ENCODE measurements at places on chromosomes 5 and 9.
A peak's percentile ranks its signal among the peaks of the same experiment; 100 is the strongest.

GRCh38 chr9:131627648-131628458 is 82.5 kb downstream of the PRRT1B start:
- no peak for DNase-seq

- DNase-seq, result no peak
Measured at GRCh38 chr9:79034583-79034982, 537.2 kb upstream of the TLE4 start.

DNA sequence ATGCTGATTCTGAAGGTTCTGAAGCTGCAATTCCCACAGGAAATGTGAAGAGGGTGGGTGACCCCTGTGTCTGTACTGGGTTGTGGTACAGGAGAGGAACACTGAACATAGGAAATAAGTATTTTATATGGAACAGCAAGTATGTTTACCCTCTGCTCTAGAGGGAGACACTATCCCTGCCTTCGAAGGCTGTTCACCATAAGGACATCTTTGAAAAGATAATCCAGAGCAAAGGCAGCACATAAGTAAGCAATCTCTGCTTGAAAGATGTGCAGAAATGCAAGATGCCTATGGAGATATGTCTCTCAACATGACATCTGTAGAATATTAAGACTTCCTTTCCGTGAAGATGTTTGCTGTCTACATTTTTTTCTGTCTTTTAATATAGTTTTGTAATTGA is 184.4 kb upstream of the EFNA5 start:
- no peak for DNase-seq

DNA sequence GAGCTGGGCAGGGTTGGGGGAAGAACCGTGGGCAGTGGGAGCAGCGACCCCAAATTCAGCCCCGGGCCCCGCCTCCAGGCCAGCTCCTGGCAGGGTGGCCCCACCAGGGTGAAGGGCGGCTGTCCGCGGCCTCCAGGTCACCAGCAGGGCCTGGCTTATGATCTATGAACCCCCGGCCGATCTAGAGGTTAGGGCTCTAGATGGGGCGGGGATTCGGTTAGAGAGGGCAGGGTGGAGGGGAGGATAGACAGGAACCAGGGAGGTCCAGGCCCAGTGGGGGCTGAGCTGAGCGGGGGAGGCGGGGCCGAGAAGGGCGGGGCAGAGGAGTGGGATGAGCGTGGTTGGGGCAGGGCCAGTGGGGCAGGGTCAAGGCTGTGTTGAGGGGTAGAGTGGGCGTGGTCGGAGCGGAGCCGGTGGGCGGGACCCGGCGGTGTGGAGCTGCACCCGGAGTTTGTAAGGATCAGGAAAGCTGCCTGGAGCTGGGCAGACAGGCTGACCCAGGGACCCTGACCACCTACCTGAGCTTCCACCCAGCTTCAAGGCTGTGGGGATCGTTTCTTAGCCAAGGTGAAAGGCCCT is 29.3 kb upstream of the OBP2B start:
- DNase-seq, result no peak

- no peak for DNase-seq
Measured at GRCh38 chr5:109041317-109041716, 293.6 kb downstream of the FER start.

DNA sequence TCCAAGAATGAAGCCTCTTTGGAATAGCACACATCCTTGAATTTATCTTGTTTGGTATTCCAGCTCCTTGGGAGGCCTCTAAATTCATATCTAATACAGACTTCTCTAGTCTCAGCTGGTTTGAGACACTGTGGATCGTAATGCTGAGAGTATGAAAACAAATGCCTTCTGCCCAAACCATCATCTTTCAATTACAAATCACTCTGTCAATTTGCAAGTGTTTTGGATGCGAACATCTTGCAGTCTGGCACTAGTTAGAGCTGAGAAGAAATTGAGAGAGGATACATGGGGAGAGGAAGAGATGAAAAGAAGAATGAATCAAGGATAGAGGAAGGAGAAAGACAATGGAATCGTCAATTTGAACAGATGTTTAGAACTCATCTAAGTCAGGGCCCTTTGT is 342.6 kb downstream of the ASTN2 start:
- DNase-seq, result no peak

GRCh38 chr9:117494401-117495090 is 79.7 kb upstream of the ASTN2 start:
- DNase-seq, result no peak

DNA sequence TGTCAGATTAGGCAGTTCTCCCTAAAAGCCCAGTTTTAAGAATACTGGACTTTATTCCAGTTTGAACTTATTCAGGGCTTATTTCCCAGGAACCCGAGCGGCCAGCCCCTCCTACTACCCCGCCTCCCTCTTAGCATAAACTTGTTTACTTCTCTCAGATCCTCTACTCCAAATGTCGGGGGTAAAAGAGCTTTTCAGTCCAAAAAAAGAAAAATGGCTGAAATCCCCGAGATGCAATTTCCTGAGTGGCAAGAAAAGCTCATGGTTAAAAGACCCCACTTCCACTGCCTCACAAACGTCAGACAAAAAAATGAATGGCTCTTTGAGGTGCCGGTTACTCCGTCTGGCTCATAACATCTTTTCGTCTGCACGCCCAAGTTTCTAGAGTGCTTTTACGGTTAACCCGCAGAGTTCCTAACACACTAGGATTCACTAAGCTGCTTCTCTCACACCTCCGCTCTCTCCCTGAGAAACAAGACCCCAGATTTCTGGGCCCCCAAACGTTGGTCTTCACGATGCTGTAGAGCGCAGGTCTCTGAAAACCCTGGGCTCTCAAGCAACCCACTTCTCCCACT is 402 bp downstream of the BRD8 start:
- peak; percentile 34 for DNase-seq

DNA sequence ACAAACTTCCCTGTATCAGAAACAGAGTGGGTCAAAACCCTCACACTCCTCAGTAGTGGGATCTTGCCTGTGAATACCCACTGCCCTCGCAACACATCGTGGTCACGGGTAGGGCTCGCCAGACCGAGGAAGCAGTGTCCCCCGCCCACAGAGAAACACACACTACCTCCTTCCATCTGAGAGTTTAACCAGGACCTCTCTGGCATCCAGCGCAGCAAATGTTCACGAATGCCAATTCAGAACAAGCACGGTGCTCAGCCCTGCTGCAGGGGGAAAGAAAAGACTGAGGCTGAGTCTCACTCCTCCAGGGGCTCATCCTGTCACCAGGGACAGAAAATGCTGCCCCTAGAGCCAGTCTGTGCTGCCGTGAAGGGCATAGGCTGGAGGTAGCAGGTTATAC is 42.5 kb upstream of the SYNPO start:
- no peak for DNase-seq

- DNase-seq, result no peak
Measured at GRCh38 chr9:97305501-97306298, 1.8 kb upstream of the CCDC180 start.

DNA sequence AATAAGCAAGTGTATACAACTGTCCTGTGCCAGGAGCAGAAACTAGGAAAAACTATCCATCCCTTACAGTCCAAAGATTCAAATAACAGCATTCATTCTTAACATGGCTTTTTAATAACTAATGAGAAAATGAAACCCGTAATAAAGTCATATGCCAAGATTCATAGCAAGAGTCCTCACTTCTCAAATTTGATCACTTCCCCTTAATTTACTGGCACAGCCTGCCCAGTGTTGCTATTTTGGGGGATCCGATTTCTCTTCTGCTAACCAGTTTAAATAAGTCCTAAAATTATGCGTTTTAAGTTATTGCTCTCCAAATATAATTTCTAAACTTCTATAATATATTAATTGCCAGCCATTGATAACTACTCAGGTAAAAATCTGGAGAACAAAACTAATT is 177.0 kb upstream of the PTGER4 start:
- DNase-seq, result no peak

DNA sequence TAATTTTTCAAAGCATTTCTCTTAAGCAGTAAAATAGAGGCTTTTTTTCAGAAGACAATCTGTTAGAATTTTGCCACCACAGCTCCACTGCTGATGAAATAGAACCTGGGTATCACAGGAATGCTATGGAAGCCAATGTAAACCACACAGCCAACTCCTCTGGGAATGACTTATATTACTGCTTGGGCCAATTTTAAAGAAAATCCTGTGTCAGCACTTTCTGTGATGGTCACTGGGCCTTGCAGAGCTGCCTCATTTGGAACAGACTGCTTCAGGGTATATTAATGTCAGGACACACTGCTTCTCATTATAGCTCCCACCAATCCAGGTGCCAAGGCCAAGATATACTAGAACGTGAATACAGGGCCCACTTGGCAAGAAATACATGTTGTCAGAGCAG is 144.1 kb upstream of the ACTBL2 start:
- no peak for DNase-seq

DNA sequence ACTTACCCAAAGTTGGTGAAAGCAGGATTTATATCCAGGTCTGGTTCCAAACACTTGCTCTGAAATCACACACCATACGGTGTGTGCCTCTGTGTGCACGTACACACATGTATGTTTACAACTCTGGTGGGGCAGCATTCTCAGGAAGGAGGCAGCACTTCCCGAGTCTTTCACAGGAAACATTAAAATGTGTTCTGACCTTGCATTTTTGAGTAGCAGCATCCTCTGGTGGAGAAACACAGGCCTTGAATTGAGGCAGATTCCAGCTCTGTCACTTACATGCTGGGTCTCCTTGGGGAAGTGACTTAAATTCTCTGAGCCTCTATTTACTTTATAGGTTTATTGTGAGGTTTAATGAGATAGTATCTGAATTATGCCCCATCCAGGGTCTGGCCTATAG is 126.4 kb downstream of the RGS3 start:
- peak; percentile 66 for DNase-seq

- no peak for DNase-seq
Measured at GRCh38 chr9:136514022-136514714, 31.3 kb upstream of the SEC16A start.

- no peak for DNase-seq
Measured at GRCh38 chr5:168307022-168307421, 15.6 kb downstream of the WWC1 start.

GRCh38 chr9:121331992-121332685 is 37.9 kb downstream of the STOM start:
- no peak for DNase-seq

GRCh38 chr9:83430681-83431080 is 107.5 kb downstream of the FRMD3 start:
- no peak for DNase-seq

DNA sequence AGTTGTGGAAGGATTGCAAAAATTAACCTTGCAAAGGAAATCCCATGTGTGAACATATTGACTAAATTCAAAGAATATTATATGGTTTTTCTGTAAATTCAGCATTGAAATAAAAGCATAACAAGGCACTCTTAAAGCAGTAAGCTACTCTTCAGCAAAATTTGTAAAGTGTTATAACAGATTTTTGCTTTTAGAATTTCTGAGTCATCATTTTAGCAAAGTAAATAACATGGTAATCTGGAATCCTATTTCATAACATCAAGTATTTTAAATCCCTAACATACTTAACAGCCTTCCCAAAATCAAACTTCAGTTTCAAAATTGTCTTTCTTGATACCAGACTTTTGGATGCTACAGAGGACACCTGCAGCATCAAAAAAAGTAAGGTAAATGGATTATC is 436.0 kb upstream of the CDH9 start:
- DNase-seq, result no peak

GRCh38 chr9:115888131-115888530 is 265.5 kb upstream of the PAPPA start:
- no peak for DNase-seq

- DNase-seq, result no peak
Measured at GRCh38 chr5:160253441-160253840, 24.1 kb downstream of the FABP6 start.

- DNase-seq, result no peak
Measured at GRCh38 chr9:89541798-89542197, 43.9 kb upstream of the SEMA4D start.

- no peak for DNase-seq
Measured at GRCh38 chr9:93065135-93065720, 6.7 kb downstream of the SUSD3 start.

DNA sequence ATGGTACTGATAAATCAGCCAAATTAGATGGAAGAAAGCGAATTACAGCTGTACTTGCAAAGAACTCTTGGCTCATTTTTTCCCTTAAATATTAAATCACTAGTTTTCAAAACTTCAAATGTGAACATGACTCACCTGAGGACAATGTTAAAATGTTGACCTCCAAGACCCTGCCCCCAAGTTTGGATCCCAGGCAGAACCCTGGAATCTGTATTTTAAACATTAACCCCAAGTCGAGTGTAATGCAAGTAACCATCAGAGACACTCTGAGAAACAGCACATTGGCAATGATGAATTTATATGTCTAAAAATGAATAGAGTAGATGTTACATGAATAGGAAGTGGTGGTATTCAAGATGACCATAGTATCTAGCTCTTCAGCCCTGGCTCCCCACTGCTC is 2.3 kb upstream of the CD274 start:
- peak; percentile 79 for DNase-seq

DNA sequence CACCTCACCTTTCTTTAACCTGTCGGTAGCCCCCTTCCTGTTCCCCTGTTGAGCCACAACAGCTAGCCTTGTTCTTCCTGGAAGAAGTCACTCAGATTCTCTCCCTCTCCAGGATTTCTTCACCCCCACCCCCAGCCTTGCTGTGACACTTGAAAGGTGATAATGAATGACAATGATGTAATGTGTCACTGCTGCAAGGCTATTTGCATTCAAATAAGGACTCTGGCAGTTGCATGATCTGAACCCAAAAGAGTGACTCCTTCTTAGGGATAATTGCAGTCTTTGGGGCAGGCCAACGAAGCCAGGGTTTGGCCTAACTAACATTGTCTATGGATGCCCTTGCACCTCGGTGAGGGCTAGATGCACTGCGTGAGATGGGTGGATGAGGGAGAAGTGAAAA is 154.4 kb upstream of the CLINT1 start:
- DNase-seq, result no peak

DNA sequence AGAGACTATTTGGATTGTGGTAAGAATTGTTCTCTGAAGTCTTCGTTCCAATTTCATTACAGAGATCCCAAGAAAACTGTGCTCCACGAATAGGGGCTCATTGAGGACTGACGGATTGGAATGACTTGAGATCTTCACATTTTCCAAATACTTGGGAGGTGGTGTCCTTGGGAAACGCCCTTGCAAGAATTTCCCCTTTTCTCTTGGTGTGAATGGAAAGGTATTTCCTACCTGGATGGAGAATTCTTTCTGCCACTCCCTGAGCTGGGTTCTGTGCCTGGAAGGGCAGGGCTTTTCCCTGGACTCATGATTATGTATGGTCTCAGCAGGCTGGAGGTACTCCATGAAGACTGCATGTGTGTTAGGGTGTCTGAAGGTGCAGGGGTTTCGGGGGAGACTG is 53.9 kb downstream of the SNX18 start:
- DNase-seq, result no peak

DNA sequence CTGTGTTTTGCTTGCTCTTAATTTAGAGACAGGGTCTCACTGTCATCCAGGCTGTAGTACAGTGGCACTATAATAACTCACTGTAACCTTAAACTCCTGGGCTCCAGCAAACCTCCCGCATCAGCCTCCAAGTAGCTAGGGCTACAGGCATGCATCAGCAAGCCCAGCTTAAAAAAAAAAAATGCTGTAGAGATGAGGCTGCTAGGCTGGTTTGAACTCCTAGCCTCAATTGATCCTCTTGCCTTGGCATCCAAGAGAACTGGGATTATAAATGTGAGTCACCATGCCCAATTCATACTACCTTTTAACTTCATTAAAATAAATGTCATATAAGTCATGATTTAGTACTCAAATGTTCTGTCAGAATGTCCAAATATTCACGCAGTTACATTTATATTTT is 2195.7 kb upstream of the C9orf72 start:
- no peak for DNase-seq

Measured in RKO (cell line).